ENCODE measurements at places on chromosomes 11 and 22. TPM values are rescaled to one million over a fixed set of nuclear protein-coding genes. Genes with fewer than 3 reads are reported as not detected.

The SPON1 gene
- total RNA-seq = 41.4 TPM

The MRGPRX1 gene
- total RNA-seq = not detected

The ARRB1 gene
- 115 TPM for total RNA-seq

The PKNOX2 gene
- not detected for total RNA-seq

The POU2AF1 gene
- total RNA-seq = 1.1 TPM

The CCDC88B gene
- 3.9 TPM for total RNA-seq

The CDC42EP1 gene
- total RNA-seq = 75.0 TPM

DNA sequence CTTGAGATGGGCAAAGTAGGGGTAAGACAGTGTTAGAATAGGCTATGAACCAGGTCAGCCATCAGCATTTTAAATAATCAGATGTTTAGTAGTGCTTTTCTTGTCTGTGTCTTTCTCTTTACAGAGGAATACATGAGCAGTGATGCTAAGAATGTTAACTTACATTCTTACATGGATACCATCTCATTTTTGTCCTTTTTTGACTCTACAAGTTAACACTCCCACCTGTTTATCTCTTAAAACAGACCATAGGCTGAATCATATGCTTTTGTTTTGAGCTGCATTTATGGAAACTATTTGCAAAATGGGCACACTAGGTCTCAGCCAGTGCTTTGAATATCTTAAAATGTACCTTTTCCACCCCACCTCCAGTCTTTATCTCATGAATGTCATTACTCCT lies 25.6 kb upstream of the ADSL start:
- DNase-seq = no peak

DNA sequence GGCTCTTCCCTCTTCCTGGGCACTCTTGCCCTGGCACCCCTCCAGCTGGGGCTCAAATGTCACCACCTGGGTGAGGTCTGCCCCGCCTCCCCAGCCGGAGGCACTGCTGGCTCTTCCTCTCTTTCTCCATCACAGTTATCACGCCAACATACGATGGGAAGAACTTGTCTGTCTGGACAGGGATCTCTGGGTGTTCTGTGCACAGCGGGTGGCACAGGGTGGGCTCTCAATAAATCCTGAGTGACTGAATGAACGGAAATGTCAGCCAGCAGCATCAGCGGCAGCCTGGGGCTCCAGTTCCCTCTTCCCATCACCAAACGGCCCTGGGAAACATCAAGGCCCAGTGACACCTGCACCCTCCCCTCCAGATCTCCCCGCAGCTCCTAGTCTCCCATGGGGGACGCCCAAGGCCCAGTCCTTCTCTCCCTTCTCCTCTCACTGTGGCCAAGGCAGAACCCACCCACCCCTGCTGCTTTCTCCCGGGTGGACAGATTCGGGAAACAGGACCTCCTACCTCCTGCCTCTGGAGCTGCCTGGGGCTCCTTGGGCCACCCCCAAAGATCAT lies 440 bp upstream of the SLC25A45 start:
- DNase-seq = no peak

DNA sequence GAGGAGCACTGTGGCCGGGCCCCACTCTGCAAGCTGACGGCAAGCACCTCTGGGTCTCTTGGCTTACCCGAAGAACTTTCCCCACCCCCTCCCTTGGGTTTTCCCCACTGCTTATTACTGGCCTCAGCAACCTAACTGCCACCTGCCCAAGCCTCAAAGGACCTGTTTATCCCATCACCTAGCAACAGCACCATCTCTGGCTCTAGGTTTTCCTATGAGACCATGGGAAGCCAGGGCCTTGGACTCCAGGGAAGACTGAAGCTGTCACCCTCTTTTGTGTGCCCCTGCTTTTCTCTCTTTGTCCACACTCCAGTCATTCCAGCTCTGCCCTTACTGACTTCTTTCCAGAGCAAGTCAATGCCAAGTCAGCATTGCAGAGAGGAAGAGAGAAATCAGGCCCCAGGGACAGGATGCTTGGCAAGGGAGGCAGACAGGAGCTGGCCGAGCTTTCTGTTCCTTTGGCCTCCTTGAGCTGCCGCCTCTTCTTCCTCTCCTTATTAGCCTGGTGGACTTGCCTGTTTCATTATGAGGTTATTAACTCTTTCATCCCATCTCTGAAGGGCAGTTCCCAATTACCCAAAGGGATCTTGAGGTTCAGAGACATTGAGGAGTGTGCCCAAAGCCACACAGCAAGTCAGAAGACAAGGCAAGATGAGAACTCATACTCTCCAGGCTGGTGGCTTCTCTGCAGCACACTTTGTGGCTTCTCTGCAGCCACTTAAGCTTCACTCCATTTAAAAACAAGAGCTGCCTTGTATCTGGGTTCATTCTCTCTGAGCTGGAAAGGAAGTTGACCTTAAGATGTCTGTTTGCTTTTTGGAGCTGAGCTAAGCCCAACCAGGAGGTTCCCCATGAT lies at the start of gene SMIM35:
Gene SMIM35, minus strand, starts transcription at position 51 of the 856 bp plus-strand sequence. CDS start 206 bp downstream, outside the sequence.
- DNase-seq = no peak

DNA sequence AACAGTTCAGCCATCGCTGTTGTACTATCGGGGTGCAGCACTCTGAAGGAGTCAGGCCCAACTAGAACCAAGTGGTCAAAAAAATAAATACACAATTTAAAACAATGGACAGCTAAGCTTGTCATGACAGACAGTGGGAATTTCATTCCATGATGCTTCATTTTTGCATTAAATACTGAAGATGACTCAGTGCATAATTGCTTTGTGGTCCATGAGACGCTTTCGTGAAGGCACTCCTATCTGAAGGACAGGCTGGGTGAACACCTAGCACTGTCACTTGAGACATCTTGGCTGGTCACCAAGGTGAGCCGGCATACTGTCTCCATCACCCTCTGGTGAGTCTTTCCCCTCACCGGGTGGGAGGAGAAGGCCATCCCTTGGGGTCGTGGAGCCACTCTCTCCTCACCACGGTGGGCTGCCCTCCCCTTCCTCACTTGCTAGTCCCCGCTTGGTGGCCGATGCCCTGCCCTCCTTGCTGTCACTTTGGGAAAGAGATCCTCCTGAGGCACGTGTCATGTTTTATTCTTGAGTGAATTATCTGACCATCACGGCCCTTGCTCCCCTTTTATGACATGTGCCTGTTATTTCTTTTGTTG lies 4.9 kb upstream of the TESMIN start:
- no peak for DNase-seq

DNA sequence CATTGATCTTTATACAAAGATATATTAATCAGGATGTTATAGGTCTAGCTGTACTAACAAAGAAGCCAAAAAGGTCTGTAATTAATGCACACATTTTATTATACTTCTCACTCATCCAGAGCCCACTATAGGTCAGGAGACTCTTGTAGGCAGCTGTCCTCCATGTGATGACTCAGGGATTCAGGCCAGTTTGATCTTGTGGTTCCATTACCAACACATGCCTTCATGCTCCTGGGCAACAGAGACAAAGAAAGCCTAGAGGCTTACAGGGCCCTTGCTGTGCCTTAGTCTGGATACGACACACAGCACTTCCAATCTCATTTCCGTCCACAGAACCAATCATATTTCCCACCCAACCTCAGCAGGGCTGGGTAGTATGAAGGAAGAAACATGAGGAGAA lies 150.3 kb upstream of the NCAM1 start:
- no peak for DNase-seq

DNA sequence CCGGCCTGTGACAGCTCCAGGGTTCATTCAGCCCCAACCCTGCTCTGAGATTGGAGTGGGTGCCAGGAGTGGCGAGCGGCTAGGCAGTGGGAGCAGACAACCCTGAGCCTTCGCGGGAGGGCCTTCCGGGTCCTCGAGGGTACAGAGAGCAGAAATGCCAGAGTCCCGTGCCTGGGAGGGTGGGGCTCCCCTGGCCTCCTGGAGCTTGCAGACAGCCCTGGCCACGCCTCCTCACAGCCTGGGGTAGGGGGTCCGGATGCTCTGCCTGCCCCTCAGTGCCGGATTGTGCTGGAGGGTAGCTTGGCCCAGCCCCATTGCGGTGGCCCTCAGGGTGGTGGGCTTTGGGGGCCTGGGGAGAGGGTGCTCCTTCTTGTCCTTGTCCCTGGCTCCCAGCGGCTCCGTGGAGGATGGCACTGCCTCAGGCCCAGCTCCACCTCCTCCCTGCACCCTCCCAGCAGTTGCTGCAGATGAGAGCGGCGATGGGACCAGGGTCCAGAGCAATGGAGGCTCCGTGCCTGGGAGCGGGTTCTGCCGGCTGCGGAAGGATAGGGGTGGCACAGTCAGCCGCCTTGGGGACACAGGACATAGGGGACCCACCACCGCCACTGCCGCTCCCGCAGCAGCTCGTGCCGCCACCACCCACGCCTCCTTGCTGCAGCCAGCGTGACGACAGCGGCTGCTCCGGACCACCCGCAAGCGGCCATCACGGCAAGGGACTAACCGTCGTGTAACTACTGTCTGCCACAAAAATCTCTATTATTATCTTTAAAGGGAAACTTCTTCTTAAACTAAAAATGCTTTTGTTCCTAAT lies 34.9 kb upstream of the OR10G7 start:
- peak; percentile 46 for DNase-seq

GRCh38 chr11:65538915-65539743 lies 14.2 kb downstream of the SCYL1 start:
- no peak for DNase-seq

DNA sequence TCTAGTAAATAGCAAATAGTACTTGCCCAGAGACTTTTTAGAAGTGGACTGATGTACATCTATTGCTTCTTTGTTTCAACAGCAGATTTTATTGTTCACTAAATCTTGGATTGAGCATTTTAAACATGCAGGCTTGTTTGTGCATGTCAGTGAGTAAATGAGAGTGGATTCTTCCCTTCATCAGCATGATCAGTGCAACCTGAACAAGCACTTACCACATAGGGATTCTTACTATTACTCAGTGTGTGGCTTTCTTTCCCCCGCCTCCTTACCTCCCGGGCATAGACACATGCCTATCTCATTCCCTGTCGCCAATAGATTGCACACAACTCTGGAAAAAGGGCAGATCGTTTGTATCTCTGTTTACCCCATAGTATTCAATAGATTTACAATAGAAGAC lies 197.5 kb downstream of the C11orf87 start:
- DNase-seq = no peak

DNA sequence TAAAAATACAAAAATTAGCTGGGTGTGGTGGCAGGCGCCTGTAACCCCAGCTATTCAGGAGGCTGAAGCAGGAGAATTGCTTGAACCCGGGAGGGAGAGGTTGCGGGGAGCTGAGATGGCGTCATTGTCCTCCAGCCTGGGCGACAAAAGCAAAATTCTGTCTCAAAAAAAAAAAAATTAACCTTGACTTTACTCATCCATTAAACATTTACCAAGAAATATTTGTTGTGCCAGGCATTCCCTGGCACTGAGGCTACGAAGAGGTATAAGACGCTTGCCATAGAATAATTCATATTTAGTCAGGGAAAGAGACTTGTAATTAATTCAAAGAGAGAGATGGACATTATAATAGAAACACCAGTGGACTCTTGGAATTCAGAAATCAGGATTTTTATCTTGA lies 13.2 kb upstream of the PAFAH1B2 start:
- no peak for DNase-seq

- no peak for DNase-seq
Observed at GRCh38 chr11:57390535-57390934, at the start of gene PRG2. Gene PRG2 (minus strand): TSS chr11:57390650. CDS start chr11:57389944, 706 bp downstream.

DNA sequence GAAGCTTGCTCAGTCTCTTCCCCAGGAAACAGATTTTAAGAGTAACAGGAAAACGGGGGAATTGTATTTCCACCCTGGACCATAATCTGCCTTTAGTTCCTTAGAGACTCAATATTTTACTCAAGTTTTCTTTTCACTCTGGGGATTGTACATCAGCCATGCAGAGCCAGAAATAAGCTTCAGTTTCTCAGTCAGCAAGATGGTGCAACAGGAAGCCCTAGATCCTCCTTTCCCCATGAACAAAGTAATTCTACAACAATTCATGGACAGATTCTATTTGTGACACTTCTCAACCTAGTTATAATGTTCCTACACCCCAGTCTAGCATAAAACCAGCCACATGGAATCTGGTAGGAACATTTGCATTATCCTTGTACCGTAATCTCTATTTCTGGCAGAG lies 24.7 kb downstream of the OR8B2 start:
- no peak for DNase-seq

All from Caco-2 (cell line).